Left hindlimb (tissue), 1 donor: ENCODE measurements at places on chromosomes 11 and 22.

- no peak for DNase-seq
Observed at GRCh38 chr11:121236115-121237001, 56.2 kb upstream of the SC5D start.

GRCh38 chr11:100635194-100635593 is 51.9 kb upstream of the ARHGAP42 start:
- no peak for DNase-seq

GRCh38 chr22:39120983-39121382 is 23.9 kb downstream of the APOBEC3H start:
- no peak for DNase-seq

- DNase-seq, result no peak
Observed at GRCh38 chr11:59212744-59213631, at the start of gene MPEG1. Gene MPEG1 (minus strand): TSS chr11:59212927. CDS start chr11:59212865, 62 bp downstream.

- no peak for DNase-seq
Observed at GRCh38 chr22:44314425-44315067, 1.8 kb upstream of the SHISAL1 start.

- DNase-seq, result no peak
Observed at GRCh38 chr11:64372802-64373597, 14.0 kb downstream of the RPS6KA4 start.

DNA sequence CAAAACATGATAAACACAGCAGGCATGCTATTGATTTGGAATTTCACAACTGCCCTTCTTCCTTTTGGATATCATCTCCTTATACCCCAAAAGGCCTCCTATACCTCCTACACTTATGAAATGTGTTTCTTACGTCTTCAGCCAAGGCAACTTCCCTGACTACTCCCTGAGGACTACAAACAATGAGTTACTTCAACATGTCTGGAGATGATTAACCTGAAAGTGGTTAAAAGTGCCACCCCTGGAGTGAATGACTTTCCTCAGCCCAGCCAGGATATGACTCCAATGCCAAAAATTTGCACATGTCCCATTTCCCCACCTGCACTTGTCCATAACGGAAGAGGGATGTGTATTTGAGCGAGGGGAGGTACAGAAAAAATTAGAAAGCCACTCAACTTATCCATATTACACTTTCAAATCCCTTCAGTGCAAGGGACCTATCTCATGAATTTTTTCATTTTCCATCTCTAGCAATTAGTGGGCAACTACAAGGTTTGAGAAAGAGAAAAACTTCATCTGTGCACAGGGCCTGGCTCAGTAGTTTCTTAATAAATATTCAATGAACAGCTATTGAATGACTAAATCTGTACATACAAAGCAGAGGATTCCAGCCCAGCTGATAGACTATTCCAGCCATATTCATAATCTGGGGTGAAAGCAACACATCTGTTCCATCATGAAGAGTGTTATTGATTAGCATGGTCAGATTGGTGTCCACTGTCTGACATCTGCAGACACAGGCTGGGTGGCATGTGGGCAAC is 36.8 kb downstream of the KIRREL3 start:
- DNase-seq, result no peak

- DNase-seq, result peak; percentile 23
Observed at GRCh38 chr11:1219834-1220815, 2.7 kb upstream of the MUC5B start.

GRCh38 chr11:46480909-46481308 is 89.3 kb upstream of the CHRM4 start:
- no peak for DNase-seq

GRCh38 chr22:35367331-35367886 is 13.5 kb upstream of the HMOX1 start:
- no peak for DNase-seq

GRCh38 chr11:66749091-66749490 is 20.1 kb upstream of the SPTBN2 start:
- DNase-seq, result no peak

GRCh38 chr22:27459999-27460398 is 341.6 kb downstream of the MN1 start:
- DNase-seq, result no peak

DNA sequence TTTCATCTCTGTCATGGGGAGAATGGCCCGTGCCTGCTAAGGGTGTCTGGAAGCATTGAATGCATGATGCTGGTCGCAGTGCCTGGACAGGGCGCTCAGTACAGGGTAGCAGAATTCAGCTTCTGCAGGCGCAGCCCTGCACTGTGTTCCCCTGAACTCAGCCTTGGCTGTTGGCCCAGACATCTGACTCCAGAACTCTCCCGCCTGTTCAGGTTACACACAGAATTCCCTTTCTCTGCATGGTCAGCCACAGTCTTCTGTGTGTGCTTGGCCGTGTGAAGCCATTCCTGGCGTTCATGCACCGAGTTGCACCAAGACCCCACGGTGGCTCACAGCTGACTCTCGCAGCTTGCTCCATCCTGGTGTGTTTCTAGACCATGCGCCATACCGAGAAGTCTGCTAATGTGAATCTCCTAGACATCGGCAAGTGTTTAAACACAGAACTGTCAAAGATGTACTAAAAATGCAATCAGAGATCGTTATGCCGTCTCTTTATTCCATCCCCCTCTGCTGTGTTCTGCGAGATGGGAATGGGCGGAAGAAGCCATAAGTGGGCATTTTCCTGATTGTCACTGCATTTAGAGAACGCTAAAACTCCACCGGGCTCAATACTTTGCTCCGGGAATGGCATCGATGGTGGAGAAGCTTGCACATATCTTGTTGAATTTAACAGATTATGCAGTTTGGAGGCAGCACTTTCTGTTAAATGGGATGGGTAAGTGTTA is 55.6 kb downstream of the MPPED1 start:
- peak; percentile 47 for DNase-seq

- no peak for DNase-seq
Observed at GRCh38 chr11:1008001-1008802, 28.3 kb downstream of the MUC6 start.

DNA sequence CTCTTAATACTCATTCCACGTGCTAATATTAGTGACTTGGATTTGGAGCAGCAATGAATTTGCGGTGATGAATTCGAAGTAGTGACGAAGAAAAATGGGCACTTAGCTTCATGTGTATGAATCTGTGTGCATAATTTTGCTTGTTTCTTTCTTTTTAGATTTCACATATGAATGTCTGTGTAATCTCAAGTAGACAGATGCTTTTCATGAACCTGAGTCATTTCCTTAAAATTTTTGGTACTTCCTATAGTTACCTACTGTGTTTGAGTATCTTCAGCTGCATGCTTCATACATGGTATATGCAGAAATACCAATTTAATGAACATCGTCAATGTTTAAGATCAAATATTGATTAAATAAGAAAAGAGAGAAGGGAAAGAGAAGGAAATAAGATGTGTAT is 540.2 kb downstream of the RAB38 start:
- no peak for DNase-seq

GRCh38 chr11:10657308-10658271 is 36.0 kb downstream of the IRAG1 start:
- no peak for DNase-seq

DNA sequence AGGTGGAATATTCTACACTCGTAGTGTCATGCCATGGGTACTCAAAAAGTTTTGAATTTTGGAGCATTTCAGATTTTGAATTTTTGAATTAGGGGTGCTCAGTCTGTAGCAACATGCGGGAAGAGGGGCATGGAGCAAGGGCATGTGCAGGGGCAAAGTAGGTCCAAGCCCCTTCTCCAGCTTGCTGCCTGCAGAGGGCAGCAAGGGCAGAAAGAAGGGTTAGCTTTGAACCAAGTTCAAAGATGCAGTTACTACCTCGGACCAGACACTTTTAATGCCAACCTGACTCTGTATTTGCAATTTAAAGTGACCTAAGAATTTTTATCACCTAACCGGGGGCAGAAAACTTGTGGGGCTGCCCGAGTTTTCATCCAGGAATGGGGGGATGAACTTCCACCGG is 68.2 kb downstream of the CD82 start:
- DNase-seq, result no peak

DNA sequence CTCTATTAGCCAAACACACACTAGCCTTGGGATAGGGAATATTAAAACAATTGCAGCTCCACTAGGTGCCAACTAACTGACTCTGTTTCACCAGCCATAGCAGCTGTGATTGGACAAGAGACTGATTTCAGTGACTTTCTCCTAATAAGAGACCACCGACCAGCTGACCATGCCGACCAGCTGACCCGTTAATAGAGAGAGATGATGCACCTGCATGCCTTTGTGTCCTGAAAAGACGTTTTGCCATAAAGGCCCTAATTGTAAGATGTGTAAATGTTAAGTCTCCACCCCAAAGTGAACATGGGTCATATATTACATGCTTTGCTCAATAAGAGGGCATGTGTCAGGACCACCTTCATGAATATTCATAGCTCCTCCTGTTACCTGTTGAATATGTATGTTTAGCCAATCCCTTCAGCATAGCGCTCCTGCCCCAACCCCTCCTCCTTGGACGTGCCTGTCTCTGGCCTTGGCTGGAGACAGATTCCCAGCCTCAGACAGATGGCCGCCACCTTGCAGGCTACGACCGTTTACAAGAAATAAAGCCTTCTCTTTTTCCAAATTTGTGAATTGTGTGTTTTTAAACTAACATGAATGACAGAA is 1.3 kb upstream of the NADSYN1 start:
- no peak for DNase-seq

DNA sequence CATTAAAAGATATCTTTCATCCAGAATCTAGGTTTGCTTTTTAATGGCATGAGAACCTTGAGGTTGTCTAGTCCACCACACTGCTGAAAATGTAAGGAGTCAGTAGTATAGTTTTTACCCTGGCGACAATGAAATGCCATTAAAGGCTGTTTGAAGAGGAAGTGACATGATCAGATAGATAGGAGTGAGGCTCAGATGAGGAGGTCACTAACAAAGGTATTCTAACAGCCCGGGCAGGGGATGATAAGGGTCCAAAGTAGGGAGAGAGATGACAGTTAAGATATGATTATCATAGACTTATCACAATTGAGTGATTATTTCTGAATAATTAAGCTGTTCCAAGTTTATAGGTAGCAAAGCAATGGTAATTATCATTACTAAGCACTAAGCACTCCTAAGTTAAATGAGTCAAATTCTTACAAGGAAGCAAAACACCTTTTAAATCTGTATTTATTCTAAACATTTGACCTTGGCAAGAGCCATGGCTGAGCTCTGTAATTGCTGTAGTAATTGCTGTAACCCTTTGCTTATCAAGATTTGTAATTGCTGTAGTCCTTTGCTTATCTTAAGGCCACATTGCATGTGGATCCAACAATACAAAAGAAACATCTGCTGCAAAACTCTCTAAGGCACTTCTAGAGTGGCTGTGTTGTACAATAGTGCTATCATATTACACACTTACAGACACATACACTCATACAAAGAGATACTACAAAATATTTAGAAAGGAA is 92.6 kb downstream of the ENTHD1 start:
- no peak for DNase-seq

DNA sequence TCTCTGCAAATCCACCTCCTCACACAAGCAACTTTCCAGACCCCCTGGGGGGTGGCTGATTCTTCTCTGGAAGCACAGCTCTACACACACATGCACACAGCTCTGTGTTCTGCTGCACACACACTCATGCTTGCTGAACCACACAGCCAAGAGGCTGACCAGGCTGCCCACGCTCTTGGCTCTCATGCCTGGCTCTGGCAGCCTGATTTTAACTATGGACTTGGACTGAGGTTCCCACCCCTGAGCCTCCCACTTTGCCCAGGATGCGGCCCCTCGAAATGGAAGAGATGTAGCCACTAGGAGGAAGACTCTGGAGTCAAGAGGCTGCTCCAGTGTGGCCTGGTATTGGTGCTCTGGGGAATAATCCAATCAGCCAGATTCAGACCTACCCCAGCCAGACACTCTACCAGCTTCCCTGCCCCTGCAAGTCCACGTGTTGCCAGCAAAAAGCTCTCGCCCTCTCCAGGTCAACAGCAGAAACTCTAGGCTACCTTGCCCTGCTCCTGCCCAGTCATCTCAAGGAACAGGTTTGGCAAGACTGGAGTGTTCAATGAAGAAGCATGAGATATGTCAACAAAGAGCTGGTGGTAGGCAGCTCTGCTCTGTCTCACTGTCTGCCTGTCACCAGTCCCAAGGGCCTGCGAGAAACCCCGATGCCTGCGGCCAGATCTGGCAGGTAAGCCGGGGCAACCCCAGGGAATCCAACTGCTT is 8.8 kb upstream of the CASTOR1 start:
- DNase-seq, result no peak

DNA sequence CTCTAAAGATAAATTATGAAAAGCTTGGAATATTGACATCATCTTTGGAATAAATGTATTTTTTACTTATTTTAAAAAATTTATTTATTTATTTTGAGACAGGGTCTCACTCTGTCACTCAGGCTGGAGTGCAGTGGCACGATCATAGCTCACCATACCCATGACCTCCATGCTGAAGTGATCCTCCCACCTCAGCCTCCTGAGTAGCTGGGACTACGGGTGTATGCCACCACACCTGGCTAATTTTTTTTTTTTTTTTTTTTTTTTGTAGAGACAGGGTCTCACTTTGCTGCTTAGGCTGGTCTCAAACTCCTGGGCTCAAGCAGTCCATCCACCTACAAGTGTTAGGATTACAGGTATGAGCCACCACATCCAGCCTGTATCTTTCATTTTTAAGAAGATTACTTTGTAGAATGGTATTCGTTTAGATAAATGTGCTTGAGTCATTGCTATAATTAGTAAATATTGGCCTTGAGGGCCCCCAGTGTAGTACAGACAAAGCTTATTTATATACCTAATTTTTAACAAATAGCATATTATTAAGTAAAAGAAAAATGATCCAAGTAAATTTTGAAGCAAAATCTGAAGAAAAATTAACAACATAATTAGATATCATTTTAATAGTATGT is 8.5 kb downstream of the SWAP70 start:
- DNase-seq, result no peak

- no peak for DNase-seq
Observed at GRCh38 chr11:34037016-34037415, 14.5 kb upstream of the CAPRIN1 start.

- DNase-seq, result no peak
Observed at GRCh38 chr11:27313157-27313821, 49.7 kb downstream of the CCDC34 start.

DNA sequence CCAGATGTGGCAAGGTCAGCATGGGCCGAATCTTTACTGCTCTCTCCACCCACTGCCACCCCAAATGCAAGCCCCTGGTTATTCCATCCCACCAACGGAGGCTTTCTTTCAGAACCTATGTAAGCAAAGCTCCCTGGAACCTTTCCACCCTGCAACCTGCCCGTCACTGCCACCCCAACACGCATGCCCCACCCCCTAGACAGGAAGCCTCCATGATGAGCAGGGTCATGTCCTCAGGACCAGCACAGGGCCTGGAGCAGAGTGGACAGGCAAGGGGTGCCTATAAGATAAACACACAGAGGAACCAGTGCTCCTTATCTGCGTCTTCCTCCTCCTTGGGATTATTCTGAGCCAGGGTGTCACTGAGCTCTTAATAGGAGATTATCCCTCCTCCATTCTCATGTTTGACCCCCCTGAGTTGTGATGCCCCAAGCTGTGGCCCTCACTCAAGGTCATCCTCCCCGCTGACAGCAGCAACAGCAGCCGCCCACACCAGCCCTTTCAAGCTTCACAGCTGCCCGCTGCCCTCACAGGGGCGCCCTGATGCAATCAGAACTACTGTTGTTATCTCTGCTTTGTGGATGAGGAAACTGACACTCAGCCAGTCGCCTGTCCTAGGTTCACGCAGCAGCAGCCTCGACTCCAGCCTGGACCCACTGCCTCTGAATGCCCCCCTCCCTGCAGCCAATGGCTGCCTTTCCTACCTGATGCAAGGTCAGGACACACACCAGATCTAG is 647.3 kb downstream of the TBC1D22A start:
- no peak for DNase-seq
